Skin of body (tissue), 3 donors: ENCODE measurements at places on chromosomes 7 and 10. TPM values are rescaled to one million over a fixed set of nuclear protein-coding genes. Genes with fewer than 3 reads are reported as not detected.

The APBB1IP gene
- 9.5 TPM for total RNA-seq

The LRIT1 gene
- not detected for total RNA-seq

The PRRT4 gene
- total RNA-seq = 4.1 TPM

The MMRN2 gene
- total RNA-seq = 20.4 TPM

The SHOC2 gene
- total RNA-seq = 73.8 TPM

The PLXDC2 gene
- total RNA-seq = 63.2 TPM

The C10orf53 gene
- not detected for total RNA-seq

The HABP2 gene
- total RNA-seq = not detected

The PILRA gene
- 3.2 TPM for total RNA-seq

The ZNF800 gene
- total RNA-seq = 26.0 TPM

The NRP1 gene
- total RNA-seq = 108 TPM
